ENCODE measurements at places on chromosomes 12 and 14.

DNA sequence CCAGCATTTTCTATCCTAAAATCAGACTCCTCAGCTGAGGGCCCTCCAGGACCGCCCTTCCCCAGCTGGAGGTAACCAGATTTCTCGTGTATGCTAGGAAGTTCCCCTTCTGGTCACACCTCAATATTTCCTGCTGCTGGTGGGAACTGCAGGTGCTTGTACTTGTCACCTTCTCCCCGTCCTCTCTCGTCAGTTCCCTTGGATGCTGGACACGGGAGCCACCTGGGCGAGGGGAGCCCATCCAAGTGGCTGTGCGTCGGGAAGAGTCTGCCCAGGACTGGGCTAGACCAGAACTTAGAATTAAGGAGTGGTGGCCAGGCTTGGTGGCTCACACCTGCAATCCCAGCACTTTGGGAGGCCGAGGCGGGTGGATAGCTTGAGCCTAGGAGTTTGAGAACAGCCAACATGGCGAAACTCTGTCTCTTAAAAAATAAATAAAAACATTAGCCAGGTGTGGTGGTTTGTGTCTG lies 23.2 kb upstream of the KIF26A start:
- no peak for DNase-seq

DNA sequence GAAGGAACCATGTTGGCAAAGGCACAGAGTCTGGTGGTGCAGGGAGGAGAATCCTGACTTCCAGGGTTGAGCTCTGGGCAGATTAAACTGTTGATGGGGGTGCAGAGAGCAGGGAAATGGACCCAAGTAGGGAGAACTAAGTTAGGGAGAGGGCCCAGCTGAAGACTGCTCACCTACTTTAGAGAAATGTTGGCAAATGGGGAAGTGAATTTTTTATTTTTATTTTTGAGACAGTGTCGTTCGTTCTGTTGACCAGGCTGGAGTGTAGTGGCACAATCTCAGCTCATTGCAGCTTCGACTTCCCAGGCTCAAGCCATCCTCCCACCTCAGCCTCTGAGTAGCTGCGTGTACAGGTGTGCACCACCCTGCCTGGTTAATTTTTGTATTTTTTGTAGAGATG lies 32.1 kb upstream of the TUBA1A start:
- no peak for DNase-seq

DNA sequence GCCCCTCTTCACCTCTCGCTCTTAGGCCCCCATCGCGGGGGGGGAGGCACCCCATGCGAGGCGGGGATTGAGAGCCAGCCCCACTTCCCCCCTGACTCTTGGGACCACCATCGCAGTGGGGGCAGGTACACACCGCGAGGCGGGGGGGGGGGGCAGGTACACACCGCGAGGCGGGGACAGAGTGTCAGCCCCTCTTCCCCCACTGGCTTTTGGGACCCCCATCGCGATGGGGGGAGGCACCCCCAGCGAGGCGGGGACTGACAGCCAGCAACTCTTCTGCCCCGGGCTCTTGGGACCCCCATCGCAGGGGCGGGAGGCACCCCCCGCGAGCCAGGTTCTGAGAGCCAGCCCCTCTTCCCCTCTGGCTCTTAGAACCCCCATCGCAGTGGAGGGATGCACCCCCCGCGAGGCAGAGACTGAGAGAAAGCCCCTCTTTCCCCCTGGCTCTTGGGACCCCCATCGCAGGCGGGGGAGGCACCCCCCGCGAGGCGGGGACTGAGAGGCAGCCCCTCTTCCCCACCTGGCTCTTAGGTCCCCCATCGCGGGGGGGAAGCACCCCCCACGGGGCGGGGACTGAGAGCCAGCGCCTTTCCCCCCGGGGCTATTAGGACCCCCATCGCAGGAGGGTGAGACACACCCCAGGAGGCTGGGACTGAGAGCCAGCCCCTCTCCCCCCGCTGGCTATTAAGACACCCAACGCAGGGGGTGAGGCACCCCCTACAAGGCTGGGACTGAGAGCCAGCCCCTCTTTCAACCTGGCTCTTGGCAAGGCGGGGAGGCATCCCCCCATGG lies 196.5 kb upstream of the PZP start:
- DNase-seq, result no peak

DNA sequence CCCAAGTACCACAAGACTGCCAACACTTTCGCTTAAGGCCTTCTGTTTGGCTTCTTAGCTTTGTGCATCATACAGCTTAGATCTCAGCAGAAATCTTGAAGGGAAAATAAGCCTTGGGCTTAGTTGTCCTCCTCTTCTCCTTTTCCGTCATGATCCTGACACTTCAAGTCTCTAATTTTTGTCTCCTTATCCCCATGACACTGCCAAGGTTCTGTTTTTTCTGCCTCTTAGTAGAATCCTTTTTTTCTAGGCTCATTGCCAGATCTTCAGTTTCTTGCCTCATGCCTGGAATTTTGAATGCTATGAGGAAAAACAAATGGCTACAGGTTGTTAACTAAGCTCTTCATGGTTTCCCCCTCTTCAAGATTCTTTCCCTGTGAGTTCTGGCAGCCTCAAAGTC lies 450.4 kb downstream of the LRFN5 start:
- no peak for DNase-seq

DNA sequence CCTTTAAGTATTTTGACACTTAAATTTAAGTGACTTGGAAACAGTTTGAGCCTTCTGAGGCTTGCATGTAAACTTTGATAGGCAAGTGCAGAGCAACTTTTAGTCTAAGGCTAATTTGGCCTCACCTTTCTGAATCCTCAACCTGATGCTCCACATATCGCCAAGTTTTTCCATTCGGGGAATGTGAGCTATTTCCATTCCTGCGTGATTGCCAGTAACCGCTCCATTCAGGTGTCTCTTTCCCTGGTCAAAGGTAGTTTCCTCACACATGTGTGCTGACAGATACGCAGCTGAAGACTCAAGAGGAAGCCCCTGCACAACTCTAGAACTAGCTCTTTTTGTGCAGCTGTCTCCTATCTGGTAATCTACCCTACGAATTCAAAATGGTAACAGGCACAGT lies 25.4 kb upstream of the FUT8 start:
- no peak for DNase-seq

- DNase-seq, result no peak
Measured at GRCh38 chr12:1845427-1845826, 25.1 kb downstream of the LRTM2 start.

DNA sequence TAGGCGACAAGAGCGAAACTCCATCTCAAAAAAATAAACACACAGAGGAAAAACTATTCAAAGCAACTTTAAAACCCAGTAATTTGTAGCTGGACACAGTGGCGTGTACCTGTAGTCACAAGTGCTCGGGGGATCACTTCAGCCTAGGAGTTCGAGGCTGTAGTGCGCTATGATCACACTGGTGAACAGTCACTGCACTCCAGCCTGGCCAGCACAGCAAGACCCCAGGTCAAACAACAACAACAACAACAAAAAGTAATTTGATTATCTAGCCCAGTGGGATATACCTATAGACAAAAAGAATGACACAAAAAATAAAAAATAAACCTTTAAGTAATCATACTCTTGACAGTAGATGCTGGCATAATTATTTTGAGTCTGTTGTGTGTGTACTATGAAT lies 29.3 kb downstream of the STX2 start:
- no peak for DNase-seq

DNA sequence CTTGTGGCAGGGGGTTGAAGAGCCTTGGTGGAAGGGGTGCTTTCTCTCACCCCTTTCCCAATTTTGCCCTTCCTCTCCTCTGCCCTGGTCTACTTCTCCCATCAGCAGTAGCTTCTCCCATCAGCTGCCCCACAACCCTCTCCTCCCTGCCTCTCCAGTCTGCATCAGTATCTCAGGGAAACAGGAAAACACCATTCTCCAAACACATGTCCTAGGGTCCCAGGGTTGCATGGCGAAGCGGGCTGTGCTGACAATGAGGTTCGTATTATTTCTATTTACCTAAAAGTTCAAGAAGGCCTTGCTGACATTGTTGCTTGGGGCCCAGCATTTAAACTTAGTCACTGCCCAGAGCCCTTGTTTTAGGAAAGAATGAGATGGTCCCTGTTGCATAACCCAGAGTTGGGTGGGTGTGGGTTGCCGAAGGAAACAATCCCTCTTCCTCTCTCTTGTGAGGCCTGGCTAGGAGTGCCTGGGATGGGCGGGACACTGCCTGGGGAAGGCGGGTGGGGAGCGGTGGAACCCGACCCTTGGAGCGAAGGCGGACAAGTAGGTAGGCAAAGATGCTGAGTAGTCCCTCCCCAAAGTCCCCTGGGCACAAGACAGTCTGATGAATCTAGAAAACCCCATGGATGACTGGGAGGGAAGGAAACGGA lies 1.3 kb upstream of the IGFBP6 start:
- DNase-seq, result no peak

GRCh38 chr14:37932481-37932880 lies 275.2 kb upstream of the SSTR1 start:
- no peak for DNase-seq

DNA sequence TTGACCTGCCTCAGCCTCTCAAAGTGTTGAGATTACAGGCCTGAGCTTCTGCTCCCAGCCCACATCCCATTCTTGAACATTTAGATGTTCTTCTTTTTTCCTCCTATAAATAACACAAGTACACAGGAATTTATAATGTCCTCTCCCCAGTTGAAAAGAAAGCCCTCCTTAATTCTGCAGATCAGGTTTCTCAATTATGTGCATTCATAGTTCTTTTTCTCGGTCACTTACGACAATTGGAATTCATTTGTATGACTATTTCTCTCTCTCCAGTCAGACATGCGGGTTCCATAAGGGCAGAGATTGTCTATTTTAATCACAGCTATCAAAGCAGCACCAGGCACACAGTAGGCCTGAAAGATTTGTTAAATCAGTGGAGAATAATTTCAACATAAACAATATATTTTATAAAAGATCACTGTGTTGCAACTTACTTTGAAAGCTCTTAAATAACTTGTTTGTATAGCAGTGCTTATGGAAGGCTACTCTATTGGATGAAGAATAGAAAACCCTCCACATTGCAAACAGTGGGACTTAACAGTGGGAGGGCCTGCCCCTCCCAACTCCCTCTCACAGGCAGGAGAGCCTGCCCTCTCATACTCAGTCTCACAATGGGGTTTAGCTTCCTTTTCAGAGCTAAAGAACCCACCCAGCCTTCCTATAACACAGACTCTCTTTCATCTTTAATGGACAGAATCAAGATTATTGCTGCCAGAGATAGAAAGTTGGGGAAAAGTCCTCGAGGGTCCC lies 84.1 kb upstream of the TRAF3 start:
- DNase-seq, result no peak

GRCh38 chr12:129067491-129067890 lies 214.2 kb downstream of the GLT1D1 start:
- DNase-seq, result no peak

- no peak for DNase-seq
Measured at GRCh38 chr14:65962952-65963351, 523.2 kb upstream of the CCDC196 start.

- DNase-seq, result no peak
Measured at GRCh38 chr14:89493406-89493805, 76.4 kb upstream of the FOXN3 start.

DNA sequence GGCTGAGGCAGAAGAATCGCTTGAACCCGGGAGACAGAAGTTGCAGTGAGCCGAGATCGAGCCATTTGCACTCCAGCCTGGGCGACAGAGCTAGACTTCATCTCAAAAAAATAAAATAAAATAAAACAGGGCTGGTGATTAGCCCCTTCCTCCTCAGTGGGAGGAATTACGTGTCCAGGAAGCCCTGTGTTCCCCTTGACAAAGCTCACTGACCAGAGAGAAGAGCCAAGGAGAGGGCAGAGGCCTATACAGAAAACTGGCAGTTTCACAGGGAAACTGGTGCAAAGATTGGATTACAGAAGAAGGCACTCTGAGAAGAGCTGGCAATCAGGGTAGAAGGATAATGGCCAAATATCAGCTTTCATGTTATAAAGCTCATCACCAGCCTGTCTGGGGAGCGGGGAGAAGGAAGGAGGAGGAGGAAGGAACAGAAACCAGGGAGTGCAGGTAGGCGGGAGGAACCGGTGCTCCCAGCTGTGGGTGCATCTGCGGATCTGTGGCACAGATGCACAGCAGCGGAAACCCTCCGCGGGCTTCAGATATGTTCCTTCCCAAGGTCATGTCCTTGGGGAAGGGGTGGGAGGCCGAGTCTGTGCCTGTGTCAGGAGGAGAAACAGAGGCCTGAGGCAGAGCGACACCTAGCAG lies 6.7 kb downstream of the RAB15 start:
- no peak for DNase-seq

DNA sequence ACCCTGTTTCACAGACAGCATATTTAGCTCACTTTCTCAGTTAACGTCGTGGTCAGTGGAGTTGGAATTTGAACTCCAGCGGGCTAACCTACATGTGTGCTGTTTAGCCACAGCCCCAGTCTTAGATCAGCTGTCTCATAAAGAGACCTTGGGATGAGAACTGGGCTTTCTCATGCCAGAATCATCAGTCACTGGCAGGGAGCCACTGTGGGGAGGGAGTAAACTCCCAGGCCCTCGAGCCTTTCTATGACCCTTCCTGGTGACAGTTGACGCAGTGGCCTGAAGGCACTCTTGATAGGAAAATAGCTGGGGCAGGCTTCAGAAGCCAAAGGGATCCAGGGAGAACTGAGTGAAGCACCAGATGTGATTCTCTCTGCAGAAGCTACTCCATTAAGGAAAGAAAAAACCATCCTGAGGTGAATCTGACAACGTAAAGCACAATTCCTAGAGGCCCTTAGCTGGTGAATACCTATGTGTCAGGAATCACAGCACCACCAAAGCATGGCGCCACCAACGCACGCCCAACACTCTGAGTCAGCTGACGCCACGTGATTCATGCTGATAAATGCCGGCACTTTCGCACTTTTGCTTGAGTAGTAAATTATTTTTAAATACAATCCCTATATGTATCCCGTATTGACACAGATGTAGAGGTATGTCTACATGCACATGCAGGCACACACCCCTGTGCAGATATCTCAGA lies 279.6 kb upstream of the TMEM132C start:
- no peak for DNase-seq

GRCh38 chr14:65206448-65207096 lies 104.3 kb upstream of the MAX start:
- peak; percentile 88 for DNase-seq

DNA sequence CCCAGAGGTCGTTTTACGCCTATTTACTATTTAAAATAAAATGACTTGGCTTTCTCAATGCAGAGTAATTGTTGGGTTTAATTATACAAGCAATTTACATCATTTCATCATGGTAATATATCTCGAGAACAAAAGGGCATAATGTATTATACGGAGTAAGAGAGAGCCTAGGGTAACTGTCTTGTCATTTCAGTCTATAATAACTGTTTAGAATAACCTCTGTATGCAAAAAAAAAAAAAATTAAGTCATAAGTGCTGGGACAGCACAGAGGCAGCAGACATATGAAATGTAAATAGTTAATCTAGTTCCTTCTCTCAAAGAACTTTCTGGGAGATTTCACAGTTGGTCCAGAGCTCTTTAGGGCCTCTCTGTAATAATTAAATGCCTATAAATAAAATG lies 284.9 kb downstream of the TMTC2 start:
- DNase-seq, result no peak

- no peak for DNase-seq
Measured at GRCh38 chr14:38828183-38828827, 274.7 kb downstream of the SEC23A start.

GRCh38 chr12:61011767-61012423 lies 1248.3 kb upstream of the USP15 start:
- no peak for DNase-seq
